Dorsolateral prefrontal cortex (tissue), 122 donors: ENCODE measurements at places on chromosomes 4 and X. TPM values are rescaled to one million over a fixed set of nuclear protein-coding genes. Genes with fewer than 3 reads are reported as not detected.

The FABP2 gene
- not detected for total RNA-seq

The FAM133A gene
- total RNA-seq = 2.8 TPM

The HMX1 gene
- 0.88 TPM for total RNA-seq

The RHOXF2 gene
- not detected for total RNA-seq

The MAP7D3 gene
- 3.2 TPM for total RNA-seq

The NAA10 gene
- 87.5 TPM for total RNA-seq

The RASSF6 gene
- total RNA-seq = 0.16 TPM

The CLGN gene
- 3.6 TPM for total RNA-seq

The GLOD5 gene
- total RNA-seq = not detected

The CYLC1 gene
- total RNA-seq = not detected

The CYTL1 gene
- 3.5 TPM for total RNA-seq

The ENOPH1 gene
- total RNA-seq = 56.0 TPM

The SLC39A8 gene
- 12.2 TPM for total RNA-seq

The ARHGEF6 gene
- total RNA-seq = 17.4 TPM

The ANXA3 gene
- 11.8 TPM for total RNA-seq

The ARHGAP4 gene
- total RNA-seq = 11.1 TPM

The GPR143 gene
- total RNA-seq = 2.6 TPM

The ASB5 gene
- 0.87 TPM for total RNA-seq

The CXCL8 gene
- 0.49 TPM for total RNA-seq

The SSX2B gene
- total RNA-seq = not detected

The DLG3 gene
- 40.5 TPM for total RNA-seq

The OPN1LW gene
- not detected for total RNA-seq

The SSX4B gene
- total RNA-seq = not detected

The PAK3 gene
- 81.1 TPM for total RNA-seq

The COMMD8 gene
- 13.4 TPM for total RNA-seq

The RRAGB gene
- 27.8 TPM for total RNA-seq

The TMPRSS11F gene
- total RNA-seq = not detected

The LNX1 gene
- 62.9 TPM for total RNA-seq

The SHROOM3 gene
- total RNA-seq = 29.6 TPM

The SLC35A2 gene
- total RNA-seq = 17.7 TPM

The LANCL3 gene
- total RNA-seq = 3.3 TPM

The GLRB gene
- 93.6 TPM for total RNA-seq

The MAGEA1 gene
- total RNA-seq = not detected

The ESX1 gene
- total RNA-seq = not detected

The NLGN4X gene
- total RNA-seq = 54.2 TPM

The CAPN6 gene
- not detected for total RNA-seq

The CRMP1 gene
- 86.1 TPM for total RNA-seq

The SLC25A31 gene
- total RNA-seq = not detected

The AR gene
- 3.1 TPM for total RNA-seq

The LGI2 gene
- 1.8 TPM for total RNA-seq

The ADGRG4 gene
- total RNA-seq = not detected

The PHKA1 gene
- total RNA-seq = 7.2 TPM

The STS gene
- 24.8 TPM for total RNA-seq

The UBL4A gene
- 45.8 TPM for total RNA-seq

The PIM2 gene
- 11.8 TPM for total RNA-seq

The ARHGAP24 gene
- total RNA-seq = 15.1 TPM

The AWAT2 gene
- total RNA-seq = not detected

The CTAG1A gene
- not detected for total RNA-seq
